NCI-H187 (cell line): ENCODE measurements at places on chromosomes 5 and 9.

GRCh38 chr5:178455480-178455835 lies 134.7 kb downstream of the COL23A1 start:
- DNase-seq, result no peak

DNA sequence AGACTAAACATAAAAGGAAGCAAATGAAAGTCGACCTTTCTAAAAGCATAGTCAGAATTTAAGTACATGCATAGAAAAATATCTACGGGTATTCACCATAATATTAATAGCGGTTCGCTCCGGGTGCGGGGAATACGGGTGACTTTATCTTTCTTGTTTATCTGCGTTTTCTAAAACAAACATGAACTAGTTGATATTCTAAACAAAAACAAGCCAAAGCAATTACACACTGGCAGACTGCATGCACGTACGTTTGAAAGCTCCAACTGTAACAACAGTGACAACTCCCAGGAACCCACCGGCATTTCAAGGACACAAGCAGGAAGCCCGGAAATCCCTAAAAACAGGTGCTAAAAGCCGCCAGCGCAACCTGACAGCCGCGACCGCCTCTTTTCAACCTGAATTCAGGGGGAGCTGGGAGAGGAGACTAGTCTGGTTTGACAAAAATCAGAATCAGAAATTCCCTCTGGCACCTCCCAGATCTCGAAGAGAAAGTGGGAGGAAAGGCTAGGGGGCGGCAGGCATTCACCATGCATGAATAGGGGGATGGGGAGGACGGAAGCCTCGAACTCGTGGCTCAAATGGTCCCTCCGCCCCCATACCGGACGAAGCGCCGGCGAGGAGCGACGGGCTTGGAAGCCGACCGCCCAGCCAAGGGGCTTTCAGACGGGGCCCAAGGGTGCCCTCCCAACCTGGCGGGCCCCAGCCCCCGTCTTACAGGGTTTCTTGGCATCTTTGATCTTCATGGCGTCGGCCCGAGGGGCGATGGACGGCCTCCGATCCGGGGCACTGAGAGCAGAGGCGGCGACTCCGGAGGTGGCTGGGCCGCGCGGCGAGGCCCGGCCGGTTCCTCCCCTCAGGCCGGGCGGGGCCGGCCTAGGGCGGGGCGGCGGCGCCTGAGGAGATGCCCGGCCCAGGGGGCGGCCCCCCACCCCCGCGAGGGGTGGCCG lies at the start of gene PANK3:
TSS of gene PANK3 (minus strand) at position 831 of the 950 bp plus-strand sequence. CDS start at position 746, 85 bp downstream.
- DNase-seq, result peak; percentile 3

DNA sequence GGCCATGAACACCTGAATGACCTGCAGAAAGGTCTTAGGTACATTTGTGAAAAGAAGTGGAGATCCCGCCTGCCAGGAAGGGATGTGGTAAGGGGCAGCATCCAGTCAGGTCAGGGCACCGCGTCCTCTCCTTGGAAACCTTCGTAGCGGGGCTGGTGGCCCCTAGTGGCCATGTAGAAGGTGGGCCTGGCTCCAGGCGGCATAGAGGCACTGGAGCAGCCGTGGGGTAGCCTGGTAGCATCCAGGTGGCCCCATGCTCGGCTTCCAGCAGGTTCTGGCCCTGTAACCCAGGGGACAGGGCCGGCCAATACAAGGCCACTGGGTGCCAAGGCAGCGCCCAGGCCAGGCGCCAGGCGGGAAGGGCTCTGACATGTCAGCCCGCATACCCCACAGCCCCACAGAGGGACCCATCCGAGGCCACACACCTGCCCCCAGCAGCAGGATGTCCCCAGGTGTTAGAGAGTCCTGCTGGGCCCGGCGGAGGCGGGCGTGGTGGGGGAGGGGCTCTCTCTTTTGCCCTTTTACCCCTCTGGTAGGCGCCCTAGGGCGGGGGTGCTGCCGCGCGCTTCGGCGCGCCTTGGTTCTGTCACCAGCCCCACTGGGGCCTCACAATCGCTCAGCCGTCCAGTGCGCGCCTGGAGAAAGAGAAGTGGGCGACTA lies 58.3 kb upstream of the SPATA31E1 start:
- DNase-seq, result no peak

DNA sequence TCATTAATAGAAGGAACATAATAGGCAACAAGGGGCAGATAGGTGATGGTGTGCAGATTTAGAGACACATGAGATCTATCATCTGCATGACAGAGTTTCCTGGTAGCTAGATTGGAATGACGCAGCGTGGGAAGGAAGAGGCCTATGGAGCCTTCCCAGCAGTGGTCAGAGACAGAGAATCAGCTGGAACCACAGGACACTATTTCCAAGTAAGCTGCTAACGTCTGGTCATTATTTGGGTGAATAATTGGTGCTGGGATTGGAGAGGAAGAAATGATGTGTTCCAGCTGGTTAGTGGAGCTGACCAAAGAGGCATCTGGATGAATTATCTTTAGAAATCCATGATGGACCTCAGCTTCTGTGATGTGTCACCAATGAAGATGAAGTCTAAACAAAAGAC lies 91.2 kb upstream of the PRR16 start:
- no peak for DNase-seq

DNA sequence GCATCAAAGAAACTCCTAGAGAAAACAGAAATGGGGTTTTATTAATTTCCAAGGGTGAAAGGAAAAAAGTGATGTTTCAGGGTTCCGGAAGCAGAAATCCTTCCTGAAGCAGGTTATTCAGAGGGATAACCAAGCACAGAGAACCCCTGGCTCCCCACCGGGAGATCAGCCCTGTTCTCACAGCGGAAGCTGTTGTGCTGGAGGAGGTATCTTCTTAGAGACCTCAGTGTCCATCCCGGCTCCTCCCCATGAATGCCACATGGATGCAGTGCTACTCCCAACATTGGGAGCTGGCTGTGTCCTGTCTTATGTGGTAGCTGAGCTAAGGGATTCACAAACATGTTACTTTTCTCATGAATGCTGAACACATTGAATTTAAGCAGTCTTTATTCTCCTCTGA lies 80.9 kb upstream of the IRX2 start:
- DNase-seq, result no peak

DNA sequence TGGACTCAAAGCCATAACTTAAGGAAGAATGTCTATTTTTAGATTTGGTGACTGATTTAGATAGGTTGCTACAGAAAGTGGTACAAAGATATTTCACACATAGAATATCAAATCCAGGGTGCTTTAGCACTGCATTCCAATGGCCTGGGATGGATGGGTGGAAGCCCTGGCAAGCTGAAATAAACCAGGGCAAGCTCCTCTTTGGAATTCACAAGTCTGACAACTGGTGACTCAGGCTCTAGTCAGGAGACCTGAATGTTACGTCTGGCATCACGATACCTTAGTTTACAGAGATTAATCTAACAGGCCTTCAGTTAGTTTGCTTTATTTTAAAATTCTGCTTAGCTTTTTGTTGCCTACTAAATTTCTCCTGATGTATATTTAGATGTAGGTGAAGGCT lies 144.0 kb downstream of the TMC1 start:
- no peak for DNase-seq

DNA sequence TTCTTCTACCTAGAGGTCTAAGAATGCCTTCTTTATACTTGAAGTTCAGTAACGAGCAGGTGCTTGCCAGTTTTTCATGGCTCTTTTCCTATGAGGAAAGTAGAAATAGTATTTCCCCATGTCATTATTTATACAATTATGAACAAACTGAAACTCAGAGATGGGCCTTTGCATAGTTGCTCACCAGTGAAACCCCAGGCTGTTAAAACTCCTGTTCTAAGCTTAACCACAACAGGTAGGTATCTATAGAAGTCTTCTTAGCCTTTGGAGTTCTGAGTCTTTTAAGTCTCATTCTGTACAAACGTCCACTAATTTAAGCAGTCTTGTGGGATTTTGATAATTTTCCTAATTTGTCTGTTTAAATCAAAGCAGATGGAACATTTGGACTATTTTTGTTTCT lies 90.1 kb downstream of the STARD4 start:
- DNase-seq, result no peak
